ENCODE measurements at places on chromosomes 3 and 15. TPM values are rescaled to one million over a fixed set of nuclear protein-coding genes. Genes with fewer than 3 reads are reported as not detected.

GRCh38 chr15:40421246-40422157 lies 15.9 kb downstream of the IVD start:
- DNase-seq, result peak; percentile 93

DNA sequence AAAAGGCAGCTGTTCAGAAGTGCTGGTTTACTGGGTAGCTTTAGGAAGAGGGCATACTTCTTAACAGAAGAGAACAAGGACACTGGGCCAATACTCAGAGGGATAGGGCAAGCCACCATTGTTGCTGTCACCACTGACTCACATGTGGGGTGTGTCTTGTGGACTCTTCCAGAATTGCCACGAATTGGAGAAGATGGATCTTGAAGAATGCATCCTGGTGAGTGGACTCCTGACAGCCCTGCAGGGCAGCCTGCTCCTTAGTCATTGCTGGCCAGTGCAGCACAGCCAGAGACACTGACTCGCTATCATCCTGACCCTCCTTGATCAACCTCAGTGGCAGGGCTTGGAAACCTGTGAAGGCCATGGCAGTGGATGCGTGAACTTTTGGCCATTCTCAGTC lies 62.3 kb downstream of the UBP1 start:
- DNase-seq, result no peak

DNA sequence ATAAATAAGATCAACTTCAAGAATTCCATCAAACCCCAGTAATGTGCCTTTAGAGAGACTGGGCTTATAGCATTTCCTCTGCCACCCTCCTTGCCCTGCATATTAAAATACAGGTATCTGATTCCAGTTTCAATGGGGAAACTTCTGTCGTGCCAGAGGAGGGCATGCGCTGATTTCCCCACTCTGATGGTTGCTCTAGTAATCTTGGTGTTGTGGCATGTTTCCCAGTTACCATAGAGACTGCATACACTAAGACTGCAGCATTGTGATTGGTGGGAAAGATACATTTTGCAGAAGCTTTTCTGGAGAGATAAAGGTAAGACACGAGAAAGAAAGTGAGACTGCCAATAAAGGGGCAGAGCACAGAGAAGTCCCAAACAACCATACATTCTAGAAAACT lies 225.6 kb downstream of the TIGIT start:
- DNase-seq, result no peak

DNA sequence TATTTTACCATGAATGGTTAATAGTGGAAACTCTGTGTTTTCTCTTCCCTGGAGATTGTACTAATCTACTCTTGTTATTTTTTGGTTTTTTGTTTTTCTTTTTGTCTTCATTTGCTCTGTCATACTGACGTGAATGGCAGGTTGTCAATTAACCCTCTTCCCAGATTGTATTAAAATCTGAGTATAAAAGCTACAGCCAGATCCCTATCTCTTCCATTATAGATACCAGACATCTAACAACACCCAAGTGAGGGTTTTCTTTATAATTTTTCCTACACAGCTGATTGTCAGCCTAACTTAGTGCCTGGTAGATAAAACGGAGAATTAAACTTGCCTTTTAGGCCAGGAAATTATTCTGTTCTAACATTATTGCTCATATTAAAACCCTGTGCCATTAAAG lies 162.6 kb downstream of the IL5RA start:
- no peak for DNase-seq

DNA sequence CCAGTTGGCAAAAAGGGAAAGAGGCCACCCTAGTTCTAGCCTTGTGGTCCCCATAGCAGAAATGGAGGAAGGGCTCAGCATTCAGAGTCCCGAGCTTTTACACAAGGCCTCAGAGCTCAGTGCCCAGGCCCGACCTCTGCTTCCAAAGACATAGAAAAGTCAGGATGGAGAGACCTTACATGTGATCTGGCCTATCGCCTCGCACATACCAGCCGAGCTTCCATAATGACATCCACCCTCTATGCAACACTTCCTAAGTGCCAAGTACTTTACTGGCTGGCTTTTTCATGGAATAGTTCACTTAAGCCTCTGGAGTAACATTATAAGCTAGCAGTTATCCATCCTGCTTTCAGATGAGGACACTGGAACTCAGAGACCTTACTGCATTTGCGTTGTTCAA lies 275.9 kb downstream of the FAM43A start:
- DNase-seq, result no peak

PAQR9 gene
- 13.7 TPM for total RNA-seq

GPR62 gene
- total RNA-seq, result 0.22 TPM

DNA sequence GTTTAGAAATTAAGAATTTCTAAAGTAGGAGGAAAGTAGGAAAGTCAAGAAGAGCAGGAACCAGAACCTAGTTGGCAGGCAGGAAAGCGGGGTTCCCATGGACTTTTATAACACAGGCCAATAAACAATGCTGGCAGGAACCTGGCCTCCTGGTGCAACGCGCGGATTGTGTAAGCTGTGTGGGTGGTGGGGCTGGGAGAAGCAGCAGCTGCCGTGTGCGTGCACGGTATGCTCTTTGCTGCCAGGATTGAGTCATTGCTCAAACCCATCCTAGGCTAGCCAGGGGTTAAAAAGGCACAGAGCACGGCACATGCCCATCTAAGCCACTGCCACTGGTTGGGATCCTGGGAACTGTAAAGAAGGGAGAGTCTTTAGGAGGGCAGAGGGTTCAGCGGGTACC lies 209.9 kb upstream of the RGMA start:
- DNase-seq, result no peak

GRCh38 chr3:134361162-134361835 lies 12.9 kb downstream of the AMOTL2 start:
- no peak for DNase-seq
